ENCODE measurements at places on chromosomes 13 and 19.

DNA sequence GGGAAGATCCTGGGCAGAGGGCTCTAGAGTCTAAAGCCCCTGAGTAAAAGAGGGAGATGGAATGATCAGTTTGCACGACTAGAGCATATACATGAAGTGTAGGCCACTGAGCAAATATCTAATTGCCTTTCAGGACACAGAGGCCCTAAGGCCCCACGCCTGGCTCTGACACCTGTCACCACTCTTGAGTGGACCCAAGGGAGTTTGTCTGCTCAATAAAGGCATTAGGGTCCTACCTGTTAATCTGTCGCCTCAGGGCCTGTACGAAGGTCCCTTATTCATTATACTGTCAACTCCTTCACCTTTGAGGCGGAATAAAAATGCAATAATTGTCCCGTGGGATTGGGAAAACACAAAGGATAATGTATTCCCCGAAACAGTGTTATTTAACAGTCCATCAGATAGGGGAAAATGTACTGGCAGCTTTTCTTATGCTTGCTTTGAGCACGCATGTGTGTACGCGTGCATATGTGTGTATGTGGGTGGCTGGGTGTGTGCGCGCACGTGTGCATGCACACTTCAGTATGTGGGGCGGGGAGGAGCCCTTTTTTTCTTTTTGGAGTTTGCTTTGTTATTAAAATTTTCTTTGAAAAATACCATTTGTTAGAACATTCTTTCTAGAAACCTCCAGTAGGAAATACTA lies 161.8 kb upstream of the SERP2 start:
- H3K27me3 ChIP-seq = no peaks in the 10 kb centered on the region
- no peak for DNase-seq
- H3K4me1 ChIP-seq = no peaks in the 10 kb centered on the region

DNA sequence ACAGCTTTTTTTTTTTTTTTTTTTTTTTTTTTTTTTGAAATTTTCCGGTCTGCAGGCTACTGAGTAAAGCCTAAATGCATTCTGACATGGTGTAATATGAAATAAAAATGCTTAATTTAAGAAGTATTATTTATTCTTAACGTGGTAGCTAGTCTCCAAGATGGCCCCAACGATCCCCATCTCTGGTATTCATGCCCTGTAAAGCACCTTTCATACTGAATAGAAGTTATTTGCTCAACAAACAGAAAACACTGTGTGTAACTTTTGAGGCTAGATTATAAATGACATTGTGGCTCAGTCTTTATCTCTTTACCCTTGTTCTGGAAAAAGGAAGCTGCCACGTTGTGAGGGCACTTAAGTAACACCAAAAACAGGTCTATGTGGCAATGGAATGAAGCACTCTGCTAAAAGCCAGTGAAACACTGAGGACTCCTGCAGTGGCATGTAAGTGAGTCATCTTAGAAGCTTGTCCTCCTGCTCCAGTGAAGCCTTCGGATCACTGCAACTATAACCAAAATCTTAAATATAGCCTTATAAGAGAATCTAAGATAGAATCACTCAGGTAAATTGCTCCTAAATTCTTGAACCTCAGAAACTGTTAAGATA lies 128.7 kb downstream of the UGGT2 start:
- DNase-seq = peak; percentile 7
- no peaks in the 10 kb centered on the region for H3K36me3 ChIP-seq
- no peaks in the 10 kb centered on the region for H3K27me3 ChIP-seq

- no peak for DNase-seq
- H3K36me3 ChIP-seq = no peaks in the 10 kb centered on the region
- H3K4me3 ChIP-seq = no peak overlapping the region
- H3K27me3 ChIP-seq = no peaks in the 10 kb centered on the region
- H3K4me1 ChIP-seq = no peaks in the 10 kb centered on the region
- H3K27ac ChIP-seq = no peak overlapping the region
These were observed 37.5 kb upstream of the XPO4 start for GRCh38 chr13:20940083-20940482.

- no peaks in the 10 kb centered on the region for H3K36me3 ChIP-seq
- H3K27me3 ChIP-seq = no peaks in the 10 kb centered on the region
- H3K4me1 ChIP-seq = no peaks in the 10 kb centered on the region
These were observed 11.2 kb upstream of the ARHGEF18 start for GRCh38 chr19:7337380-7338194.

- H3K36me3 ChIP-seq = no peaks in the 10 kb centered on the region
- no peak for DNase-seq
- H3K4me3 ChIP-seq = no peak overlapping the region
These were observed 1042.5 kb upstream of the PCDH9 start for GRCh38 chr13:68272652-68273051.

- no peak overlapping the region for H3K27ac ChIP-seq
- H3K4me1 ChIP-seq = no peaks in the 10 kb centered on the region
- H3K36me3 ChIP-seq = no peaks in the 10 kb centered on the region
- DNase-seq = no peak
- no peak overlapping the region for H3K4me3 ChIP-seq
- H3K27me3 ChIP-seq = no peaks in the 10 kb centered on the region
These were observed 329.3 kb downstream of the SUCLA2 start for GRCh38 chr13:47671776-47672175.

- H3K4me1 ChIP-seq = peaks cover 8% of the 10 kb centered on the region
- no peak for DNase-seq
- H3K27me3 ChIP-seq = no peaks in the 10 kb centered on the region
- H3K36me3 ChIP-seq = no peaks in the 10 kb centered on the region
- no peak overlapping the region for H3K4me3 ChIP-seq
- no peak overlapping the region for H3K27ac ChIP-seq
These were observed 2.1 kb downstream of the ZNF709 start for GRCh38 chr19:12482509-12482886.

GRCh38 chr19:17021793-17022590 lies 4.6 kb downstream of the CPAMD8 start:
- no peak overlapping the region for H3K27ac ChIP-seq
- H3K4me3 ChIP-seq = no peak overlapping the region
- H3K36me3 ChIP-seq = no peaks in the 10 kb centered on the region
- H3K4me1 ChIP-seq = no peaks in the 10 kb centered on the region
- no peak for DNase-seq
- H3K27me3 ChIP-seq = no peaks in the 10 kb centered on the region

DNA sequence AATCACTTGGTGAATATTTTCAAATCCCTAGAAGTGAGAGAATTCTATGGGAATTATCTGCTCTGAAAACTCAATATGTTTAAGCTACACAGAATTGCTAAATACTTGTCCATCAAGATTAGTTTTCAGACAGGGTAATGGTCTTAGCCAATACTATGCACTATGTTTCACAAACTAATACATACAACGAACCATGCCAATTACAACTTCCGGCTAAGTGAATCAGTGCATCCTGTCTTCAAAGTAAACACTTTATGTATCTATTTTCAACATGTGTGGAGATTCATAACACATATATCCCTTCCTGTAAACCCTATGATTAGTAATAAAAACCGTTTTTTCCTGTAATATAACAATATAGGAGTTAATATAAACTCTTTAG lies 181.5 kb downstream of the POSTN start:
- H3K4me3 ChIP-seq = no peak overlapping the region
- H3K27ac ChIP-seq = no peak overlapping the region
- no peaks in the 10 kb centered on the region for H3K36me3 ChIP-seq
- no peaks in the 10 kb centered on the region for H3K27me3 ChIP-seq
- H3K4me1 ChIP-seq = no peaks in the 10 kb centered on the region

All from Panc1 (cell line).